Ascending aorta (tissue), 2 donors: ENCODE measurements at places on chromosomes 3 and 15.

- DNase-seq, result no peak
Measured at GRCh38 chr3:153456833-153457545, 295.0 kb downstream of the RAP2B start.

GRCh38 chr3:58077596-58078285, 69.5 kb downstream of the FLNB start:
- no peak for DNase-seq

GRCh38 chr3:30282154-30282696, 324.2 kb upstream of the TGFBR2 start:
- no peak for DNase-seq

- DNase-seq, result no peak
Measured at GRCh38 chr3:38548154-38548931, 52.2 kb downstream of the EXOG start.

DNA sequence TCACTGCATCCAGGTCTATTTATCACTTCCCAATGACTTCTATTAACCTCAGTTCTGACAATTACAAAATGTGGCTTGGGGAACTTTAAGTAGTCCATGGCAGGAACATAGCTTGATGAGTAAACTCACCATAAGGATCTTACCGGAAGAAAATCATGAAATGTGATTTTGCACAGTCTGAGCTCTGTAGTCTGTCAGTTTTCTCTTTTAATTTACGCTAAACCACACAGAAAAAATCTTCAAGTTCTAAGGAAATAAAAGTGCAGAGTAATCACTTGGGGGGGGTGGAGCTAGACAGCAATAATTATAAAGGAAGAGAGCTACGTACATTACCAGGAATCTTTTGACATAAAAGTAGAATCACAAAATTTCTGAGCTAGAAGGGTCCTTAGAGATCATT, 9.2 kb downstream of the TBC1D5 start:
- no peak for DNase-seq

DNA sequence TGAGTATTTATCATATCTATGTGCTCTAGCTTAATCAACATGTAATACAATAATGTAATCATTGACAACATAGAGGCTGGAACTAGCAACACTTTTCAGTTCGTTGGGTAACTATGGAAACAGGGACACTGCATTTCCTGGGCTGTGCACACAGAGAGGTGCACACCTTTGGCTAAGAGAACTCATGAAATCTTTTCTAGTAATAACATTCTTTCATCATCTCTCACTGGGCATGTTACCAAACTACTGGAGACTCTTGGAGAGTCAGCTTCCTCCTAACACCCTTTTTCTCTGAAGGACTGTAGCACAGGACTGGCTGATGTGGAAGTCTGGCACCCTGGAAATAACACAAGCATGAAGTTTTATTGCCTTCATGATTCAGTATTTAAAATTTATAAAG, 135.6 kb downstream of the KCNMB2 start:
- DNase-seq, result no peak

- DNase-seq, result no peak
Measured at GRCh38 chr15:30670056-30670455, 44.1 kb downstream of the ARHGAP11B start.

DNA sequence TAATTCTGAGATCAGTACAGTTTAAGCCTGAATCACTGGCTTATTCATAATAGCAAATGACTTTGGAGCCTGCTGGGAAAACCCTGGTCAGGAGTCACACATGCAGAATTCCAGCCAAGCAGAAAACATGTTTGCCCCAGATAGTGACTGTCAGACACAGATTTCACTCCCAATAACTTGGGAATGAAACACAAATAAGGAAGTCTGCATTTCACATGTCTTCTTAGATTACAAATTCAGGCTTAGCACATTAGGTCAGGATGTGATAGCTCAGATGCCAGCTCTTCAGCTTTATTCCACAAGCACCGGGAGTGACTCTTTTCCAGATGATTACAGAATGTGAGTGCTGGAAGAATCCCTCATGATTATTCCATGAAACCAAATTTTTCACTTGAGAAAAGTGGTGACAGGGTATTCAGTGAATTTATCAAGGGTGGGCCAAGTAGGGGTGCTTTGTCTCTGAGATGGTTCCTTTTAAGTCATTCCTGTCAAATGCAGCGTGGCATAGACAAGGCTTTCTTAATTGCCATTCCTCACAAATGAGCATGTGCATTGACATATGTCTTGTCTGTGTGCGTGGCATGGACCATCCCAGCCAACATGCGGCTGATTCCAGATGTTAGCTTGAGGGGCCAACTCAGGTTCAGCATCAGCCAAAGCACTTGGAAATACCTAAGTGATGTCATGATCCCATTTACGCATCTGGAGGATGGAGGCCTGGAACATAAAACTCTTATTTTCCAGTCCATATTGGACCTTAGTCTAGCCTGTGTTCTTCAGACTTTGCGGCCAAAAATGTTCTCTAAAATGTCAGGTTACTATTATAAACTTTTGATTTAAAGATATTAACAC, 191.0 kb downstream of the EPHB1 start:
- DNase-seq, result no peak

DNA sequence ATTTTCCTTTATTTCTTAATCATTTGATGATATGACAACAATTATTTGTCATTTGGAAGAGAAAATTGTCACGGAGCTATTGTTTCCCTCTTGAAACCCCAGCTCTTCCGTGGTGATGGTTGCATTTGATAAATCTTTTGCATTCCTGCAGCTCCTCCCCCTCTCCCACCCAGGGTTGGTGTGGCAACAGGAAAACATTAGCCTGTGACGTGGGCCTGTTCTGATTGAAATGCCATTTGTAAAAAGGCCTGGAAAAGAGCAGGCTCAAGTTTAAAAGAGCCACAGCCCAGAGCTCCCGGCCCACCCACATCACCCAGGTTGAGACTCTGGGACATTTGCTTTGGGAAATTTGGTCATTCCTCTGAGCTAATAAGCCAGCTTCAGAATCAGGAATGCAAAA, 282.5 kb downstream of the RPLP1 start:
- no peak for DNase-seq

DNA sequence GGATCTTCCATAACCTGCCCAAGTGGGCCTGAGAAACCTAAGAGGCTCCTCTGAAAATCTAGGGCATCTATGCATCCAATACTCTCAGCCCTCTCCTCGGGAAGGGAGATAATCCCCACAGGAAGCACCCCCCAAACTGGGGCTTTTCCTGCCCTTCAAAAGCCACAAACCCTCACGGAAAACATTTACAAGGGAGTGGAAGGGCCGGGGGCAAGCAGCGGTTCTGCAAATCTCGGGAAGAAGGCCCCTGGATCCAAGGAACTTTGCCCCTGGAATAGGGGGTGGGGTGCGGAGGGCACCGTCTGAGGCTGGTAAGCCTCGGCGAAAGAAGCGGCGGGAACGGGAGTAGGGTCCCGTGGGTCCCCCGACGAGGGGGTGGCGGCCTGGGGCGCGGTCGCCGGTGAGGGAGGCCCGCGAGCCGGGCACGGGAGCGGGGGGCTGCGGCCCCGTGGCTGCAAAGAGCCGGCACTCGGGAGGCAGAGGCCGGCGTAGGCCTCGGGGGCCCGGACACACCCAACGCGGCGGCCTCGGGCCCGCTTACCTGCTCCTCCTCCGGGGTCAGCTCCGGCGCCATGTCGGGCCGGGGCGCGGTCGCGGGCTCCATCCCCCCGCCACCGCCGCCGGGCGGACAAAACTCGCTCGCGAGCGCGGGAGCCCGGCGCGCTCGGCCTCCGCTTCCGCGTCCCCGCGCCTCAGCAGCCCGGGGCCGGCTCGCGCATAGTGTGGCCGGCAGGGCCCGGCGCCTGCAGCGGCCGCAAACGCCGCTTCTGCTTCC, 755 bp downstream of the PTPN9 start:
- DNase-seq, result no peak
